CD4-positive, CD25-positive, alpha-beta regulatory T cell (primary cell): ENCODE measurements at places on chromosomes 3 and 15. TPM values are rescaled to one million over a fixed set of nuclear protein-coding genes. Genes with fewer than 3 reads are reported as not detected.
A peak's percentile ranks its signal among the peaks of the same experiment; 100 is the strongest.

DNA sequence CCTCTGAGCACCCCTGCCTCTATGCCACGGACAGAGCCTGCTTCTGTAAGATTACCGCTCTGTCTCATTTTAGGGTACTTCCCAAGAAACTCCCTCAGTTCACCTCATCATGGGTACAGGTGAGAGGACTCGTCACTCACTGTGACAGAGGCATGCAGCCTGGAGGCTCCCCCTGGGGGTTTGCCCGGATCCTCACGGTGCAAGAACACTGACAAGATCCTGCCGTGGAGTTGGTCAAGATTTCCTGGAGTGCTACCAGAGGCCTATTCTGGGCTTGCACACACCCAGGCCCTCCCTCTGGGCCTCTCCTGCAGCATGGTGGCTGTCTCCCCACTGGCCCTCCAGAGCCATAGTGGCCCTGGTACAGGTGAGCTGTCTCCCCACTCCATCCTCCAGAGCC, 103.1 kb upstream of the TNIK start:
- no peak overlapping the region for H3K27ac ChIP-seq
- H3K36me3 ChIP-seq: no peaks in the 10 kb centered on the region

- H3K27me3 ChIP-seq: no peaks in the 10 kb centered on the region
- peaks cover 26% of the 10 kb centered on the region for H3K4me1 ChIP-seq
- H3K27ac ChIP-seq: peak overlapping the region; percentile 84
- DNase-seq: peak; percentile 55
- no peaks in the 10 kb centered on the region for H3K36me3 ChIP-seq
Measured at GRCh38 chr3:42012383-42012934, 50.6 kb upstream of the ULK4 start.

Gene ZNF774
- not detected for total RNA-seq

- peak; percentile 86 for DNase-seq
- peak overlapping the region; percentile 79 for H3K4me3 ChIP-seq
- peak overlapping the region; percentile 59 for H3K27ac ChIP-seq
- H3K27me3 ChIP-seq: no peaks in the 10 kb centered on the region
- peaks cover 10% of the 10 kb centered on the region for H3K4me1 ChIP-seq
- no peaks in the 10 kb centered on the region for H3K36me3 ChIP-seq
Measured at GRCh38 chr15:76181705-76182107, 121.9 kb downstream of the TMEM266 start.

DNA sequence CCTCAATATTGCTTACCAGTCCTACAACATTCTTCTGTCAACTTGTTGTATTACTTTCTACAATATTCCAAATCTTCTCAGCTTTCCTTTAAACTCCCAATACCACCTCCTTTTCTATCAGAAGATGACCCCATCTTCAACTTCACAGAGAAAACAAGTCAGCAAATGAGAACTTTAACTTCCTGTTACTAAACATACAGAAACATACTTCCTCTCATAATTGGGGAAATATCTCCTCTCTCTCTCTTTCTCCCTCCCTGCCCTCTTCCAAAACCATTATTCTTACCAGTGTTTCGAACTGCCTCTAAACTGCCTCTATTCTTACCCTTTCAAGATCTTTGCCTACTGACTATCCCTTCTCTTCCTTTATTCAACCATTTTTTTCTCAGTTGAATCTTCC, 1.8 kb upstream of the SNAP23 start:
- no peaks in the 10 kb centered on the region for H3K36me3 ChIP-seq
- DNase-seq: no peak
- H3K27me3 ChIP-seq: no peaks in the 10 kb centered on the region
- peak overlapping the region; percentile 43 for H3K4me3 ChIP-seq
- peaks cover 56% of the 10 kb centered on the region for H3K4me1 ChIP-seq

DNA sequence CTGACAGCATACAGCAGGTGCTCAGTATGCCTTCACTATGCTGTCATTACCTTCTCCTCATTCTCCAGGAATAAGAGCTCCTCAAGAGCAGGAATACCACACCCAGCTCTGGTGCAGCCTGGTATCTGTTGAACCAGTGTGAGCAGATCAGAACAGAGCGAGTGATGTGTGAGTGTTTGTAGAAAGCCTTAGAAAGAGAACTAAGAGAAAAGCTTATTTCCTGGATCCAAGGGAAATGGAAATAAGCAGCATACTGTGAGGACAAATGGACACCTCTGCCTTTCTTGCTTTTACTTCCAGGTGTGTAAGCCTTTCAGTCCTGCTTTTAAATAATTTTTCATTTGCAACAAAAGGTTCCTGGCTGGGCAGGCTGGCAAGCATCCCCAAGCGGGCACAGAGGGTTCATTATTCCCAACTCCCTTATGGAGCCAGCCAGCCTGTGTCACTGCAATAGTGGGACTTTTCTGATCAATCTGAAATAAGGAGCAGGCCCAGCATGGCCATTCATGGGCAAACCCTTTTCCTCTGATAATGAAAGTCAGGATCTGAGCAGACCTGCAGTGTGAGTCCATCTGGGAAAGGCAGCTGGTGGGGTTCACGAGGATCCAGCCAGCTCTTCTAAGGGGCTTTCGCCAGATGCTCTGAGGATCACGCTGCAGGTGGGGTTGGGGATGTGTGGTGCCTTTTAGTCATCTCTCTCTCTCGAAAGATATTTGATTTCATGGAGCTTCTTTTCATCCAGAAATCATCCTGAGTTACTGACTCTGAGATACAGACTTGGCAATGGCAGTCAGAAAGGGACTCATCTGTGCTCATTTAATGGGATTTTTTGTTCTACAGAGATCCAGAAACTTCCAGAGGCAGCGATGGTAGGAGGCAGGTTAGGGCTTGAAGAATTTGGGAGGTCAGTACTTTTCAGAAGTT, 594.9 kb upstream of the CFAP20DC start:
- no peak overlapping the region for H3K4me3 ChIP-seq
- H3K27ac ChIP-seq: no peak overlapping the region
- no peaks in the 10 kb centered on the region for H3K36me3 ChIP-seq

Gene ANKRD34C
- total RNA-seq: not detected

Gene SOX14
- not detected for total RNA-seq

Gene GRK7
- not detected for total RNA-seq

Gene GP5
- 1.4 TPM for total RNA-seq

Gene IL17RC
- 1.1 TPM for total RNA-seq

Gene ZDHHC3
- total RNA-seq: 55.8 TPM

DNA sequence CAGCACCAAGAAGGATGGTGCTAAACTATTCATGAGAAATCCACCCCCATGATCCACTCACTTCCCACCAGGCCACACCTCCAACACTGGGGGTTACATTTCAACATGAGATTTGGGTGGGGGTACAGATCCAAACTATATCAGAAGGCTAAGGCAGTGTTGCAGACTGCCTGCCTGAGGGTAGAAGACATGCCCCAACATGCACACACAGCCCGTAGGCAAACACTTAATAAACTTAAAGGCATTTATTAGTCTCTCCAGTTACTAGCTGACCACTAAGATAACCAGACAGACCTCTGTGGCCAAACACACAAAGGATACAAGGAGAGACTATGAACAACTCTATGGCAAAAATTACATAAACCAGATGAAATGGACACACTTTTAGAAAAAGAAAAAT, 10.2 kb downstream of the FAM162A start:
- H3K36me3 ChIP-seq: no peaks in the 10 kb centered on the region
- DNase-seq: no peak
- H3K27me3 ChIP-seq: no peaks in the 10 kb centered on the region
- no peak overlapping the region for H3K27ac ChIP-seq
- no peak overlapping the region for H3K4me3 ChIP-seq

Gene GAP43
- not detected for total RNA-seq

- no peak for DNase-seq
- peak overlapping the region; percentile 81 for H3K27ac ChIP-seq
- no peaks in the 10 kb centered on the region for H3K27me3 ChIP-seq
Measured at GRCh38 chr3:114323546-114324254, 29.9 kb downstream of the TIGIT start.

DNA sequence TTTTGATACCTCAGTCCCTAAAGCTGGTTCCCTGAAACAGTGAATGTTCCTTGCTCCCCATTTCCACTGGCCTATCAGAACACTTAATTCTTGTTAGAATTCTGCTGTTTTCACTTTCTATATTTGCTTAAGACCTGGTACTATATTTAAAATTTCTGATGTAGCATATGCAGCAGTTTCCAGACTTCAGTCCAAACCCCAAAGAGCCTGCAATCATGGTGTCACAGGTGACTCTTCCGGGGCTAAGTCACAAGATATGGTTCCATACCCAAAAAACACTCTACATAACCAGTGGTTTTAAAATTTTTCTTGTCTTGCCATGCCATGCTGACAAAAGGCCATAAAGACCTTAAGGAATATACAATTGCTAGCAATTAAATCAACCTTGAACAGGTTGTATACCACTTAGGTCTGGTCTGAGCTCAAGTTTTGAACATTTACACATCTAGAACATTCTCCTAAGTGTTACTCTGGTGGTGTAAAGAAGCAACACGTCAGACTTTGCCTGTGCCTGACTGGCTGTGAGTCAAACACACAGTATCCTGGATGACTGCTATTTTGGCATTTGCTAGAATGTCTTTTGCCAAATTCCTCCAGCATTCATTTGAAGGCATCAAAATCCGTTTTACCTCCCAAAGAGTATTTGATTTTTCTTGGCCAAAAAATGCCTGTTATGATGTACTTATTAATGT, 160.0 kb downstream of the FRMD5 start:
- no peak overlapping the region for H3K27ac ChIP-seq
- no peak for DNase-seq
- H3K4me1 ChIP-seq: no peaks in the 10 kb centered on the region
- no peaks in the 10 kb centered on the region for H3K36me3 ChIP-seq
- peaks cover 7% of the 10 kb centered on the region for H3K27me3 ChIP-seq
- H3K4me3 ChIP-seq: no peak overlapping the region

Gene LMOD3
- not detected for total RNA-seq

DNA sequence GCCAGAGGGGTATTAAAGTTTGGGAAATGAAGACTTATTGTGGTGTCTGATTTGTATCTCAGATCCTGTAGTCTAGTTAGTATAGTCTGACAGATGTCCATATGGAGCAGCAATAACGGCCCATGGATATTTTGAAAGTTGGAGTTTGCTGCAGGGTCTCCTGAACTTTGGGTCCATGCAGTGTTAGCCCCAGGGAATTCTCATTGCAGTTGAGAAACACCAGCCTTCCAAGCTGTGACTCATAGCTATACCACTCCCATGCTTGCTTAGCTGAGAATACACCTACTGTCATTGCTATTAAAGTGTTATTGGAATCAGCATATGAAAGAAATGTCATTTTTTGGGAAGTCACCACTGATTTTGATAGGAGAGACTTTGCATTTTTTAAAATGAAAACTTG, 29.2 kb downstream of the TMOD2 start:
- peaks cover 3% of the 10 kb centered on the region for H3K36me3 ChIP-seq
- no peaks in the 10 kb centered on the region for H3K27me3 ChIP-seq
- H3K27ac ChIP-seq: no peak overlapping the region
- no peak for DNase-seq
- no peak overlapping the region for H3K4me3 ChIP-seq

DNA sequence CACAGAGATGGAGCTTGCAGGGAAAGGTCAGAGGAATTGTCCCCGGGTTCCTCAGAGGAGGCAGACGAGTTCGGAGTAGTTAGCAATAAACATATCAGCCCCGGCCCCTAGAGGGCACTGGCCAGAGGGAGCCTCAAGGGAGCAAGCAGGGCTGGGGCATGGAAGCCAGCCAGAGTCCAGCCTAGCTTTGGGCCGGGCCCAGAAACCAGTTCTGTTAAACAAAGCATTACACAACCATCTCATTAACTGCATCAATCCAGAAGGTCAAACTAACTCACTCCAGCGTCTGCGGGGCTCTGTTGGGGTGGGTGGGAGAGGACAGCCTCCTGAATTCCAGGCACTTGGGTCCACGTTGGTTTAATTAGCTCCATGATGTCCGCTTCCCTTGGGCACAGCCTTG, 41.0 kb upstream of the IREB2 start:
- H3K4me1 ChIP-seq: no peaks in the 10 kb centered on the region
- no peak overlapping the region for H3K27ac ChIP-seq
- no peaks in the 10 kb centered on the region for H3K36me3 ChIP-seq
- no peak for DNase-seq
- H3K4me3 ChIP-seq: no peak overlapping the region

GRCh38 chr15:51135276-51135675, 40.6 kb upstream of the TNFAIP8L3 start:
- no peak for DNase-seq
- no peak overlapping the region for H3K4me3 ChIP-seq
- H3K27ac ChIP-seq: no peak overlapping the region
- H3K4me1 ChIP-seq: no peaks in the 10 kb centered on the region
- no peaks in the 10 kb centered on the region for H3K27me3 ChIP-seq
- no peaks in the 10 kb centered on the region for H3K36me3 ChIP-seq

GRCh38 chr15:50740955-50741354, 24.6 kb downstream of the SPPL2A start:
- H3K4me1 ChIP-seq: no peaks in the 10 kb centered on the region
- H3K4me3 ChIP-seq: no peak overlapping the region
- no peak overlapping the region for H3K27ac ChIP-seq
- H3K27me3 ChIP-seq: no peaks in the 10 kb centered on the region
- no peak for DNase-seq
- peaks cover 56% of the 10 kb centered on the region for H3K36me3 ChIP-seq

DNA sequence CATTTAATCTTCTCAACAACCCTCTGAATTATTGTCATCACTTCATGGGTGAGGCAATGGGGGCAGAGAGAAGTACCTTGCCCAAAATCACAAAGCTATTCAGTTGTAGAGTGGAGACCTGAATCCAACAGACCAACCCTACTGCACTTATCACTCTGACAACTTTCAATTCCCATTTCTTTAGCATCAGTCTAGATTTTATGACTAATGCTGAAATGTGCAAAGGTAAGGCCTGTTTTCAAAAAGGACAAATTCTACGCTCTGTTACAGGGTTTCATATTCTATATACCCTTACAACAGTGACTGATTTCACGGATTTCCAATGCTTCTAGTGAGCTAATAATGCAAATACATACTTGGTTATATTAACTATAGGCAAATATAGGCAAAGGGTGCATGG, 286.0 kb downstream of the ADAMTS17 start:
- no peak overlapping the region for H3K4me3 ChIP-seq
- no peak overlapping the region for H3K27ac ChIP-seq
- H3K36me3 ChIP-seq: no peaks in the 10 kb centered on the region
- DNase-seq: no peak
- no peaks in the 10 kb centered on the region for H3K4me1 ChIP-seq
- no peaks in the 10 kb centered on the region for H3K27me3 ChIP-seq

DNA sequence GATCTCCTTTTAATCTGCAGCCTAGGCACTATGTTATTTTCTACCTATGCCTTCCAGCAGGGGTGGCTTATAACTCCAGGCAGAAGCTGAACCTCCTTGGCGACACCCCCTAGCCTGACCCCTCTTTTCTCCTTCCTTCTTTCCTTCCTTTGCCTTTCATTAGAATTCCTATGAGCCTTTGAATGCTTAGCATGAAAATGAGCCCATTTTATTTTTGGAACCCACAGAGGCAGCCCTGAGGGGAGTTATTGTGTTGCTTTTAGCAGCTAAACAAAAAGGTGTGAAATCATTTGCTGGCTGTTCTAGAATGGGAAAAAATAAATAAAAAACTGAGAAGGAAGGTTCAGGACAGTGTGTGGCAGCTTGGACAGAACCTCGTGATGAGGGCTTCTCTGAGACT, 164.6 kb upstream of the ICE2 start:
- H3K4me1 ChIP-seq: no peaks in the 10 kb centered on the region
- H3K4me3 ChIP-seq: no peak overlapping the region
- no peak overlapping the region for H3K27ac ChIP-seq
- no peaks in the 10 kb centered on the region for H3K36me3 ChIP-seq
- H3K27me3 ChIP-seq: no peaks in the 10 kb centered on the region

GRCh38 chr3:114861666-114862065, 285.4 kb downstream of the ZBTB20 start:
- no peak overlapping the region for H3K4me3 ChIP-seq
- H3K27ac ChIP-seq: no peak overlapping the region
- no peaks in the 10 kb centered on the region for H3K27me3 ChIP-seq
- peaks cover 4% of the 10 kb centered on the region for H3K4me1 ChIP-seq
- no peak for DNase-seq
- no peaks in the 10 kb centered on the region for H3K36me3 ChIP-seq
